Tibial nerve (tissue), 4 donors: ENCODE measurements at places on chromosomes 1 and 21. TPM values are rescaled to one million over a fixed set of nuclear protein-coding genes. Genes with fewer than 3 reads are reported as not detected.

Gene TCHH
- 0.22 TPM for total RNA-seq

Gene NGF
- total RNA-seq = 20.4 TPM

Gene APOBEC4
- not detected for total RNA-seq

DNA sequence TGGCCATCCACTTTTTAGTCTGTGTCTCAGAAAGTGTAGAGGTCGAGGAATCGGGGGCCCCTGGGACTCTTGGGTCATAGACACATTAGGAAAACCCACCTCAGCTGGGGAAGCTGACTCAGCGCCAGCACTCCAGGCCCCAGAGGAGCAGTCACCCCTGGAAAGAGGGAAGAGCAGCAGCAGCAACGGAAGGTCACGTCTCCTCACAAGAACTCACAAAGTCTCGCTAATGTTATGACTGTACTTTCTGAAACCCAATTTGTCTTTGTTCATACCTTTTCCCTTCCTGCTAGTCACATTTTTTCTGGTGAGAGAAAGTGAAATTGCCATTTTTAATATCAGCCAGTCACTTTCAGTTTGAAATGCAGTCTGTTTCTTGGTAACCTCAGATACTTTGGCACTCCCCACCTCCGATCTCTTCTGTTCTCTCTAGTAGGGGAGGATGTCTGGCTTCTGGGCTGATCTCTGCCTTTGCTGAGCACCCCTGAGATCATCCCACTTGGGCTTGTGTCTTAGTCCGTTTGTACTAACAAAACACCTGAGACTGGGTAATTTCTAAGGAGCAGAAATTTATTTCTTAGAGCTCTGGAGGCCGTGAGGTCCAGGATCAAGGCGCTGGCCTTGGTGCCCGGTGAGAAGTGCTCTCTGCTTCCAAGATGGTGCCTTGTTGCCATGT is 6.0 kb upstream of the NLRP3 start:
- no peak for DNase-seq

- DNase-seq = no peak
Observed at GRCh38 chr1:99726818-99727217, 39.6 kb downstream of the FRRS1 start.

DNA sequence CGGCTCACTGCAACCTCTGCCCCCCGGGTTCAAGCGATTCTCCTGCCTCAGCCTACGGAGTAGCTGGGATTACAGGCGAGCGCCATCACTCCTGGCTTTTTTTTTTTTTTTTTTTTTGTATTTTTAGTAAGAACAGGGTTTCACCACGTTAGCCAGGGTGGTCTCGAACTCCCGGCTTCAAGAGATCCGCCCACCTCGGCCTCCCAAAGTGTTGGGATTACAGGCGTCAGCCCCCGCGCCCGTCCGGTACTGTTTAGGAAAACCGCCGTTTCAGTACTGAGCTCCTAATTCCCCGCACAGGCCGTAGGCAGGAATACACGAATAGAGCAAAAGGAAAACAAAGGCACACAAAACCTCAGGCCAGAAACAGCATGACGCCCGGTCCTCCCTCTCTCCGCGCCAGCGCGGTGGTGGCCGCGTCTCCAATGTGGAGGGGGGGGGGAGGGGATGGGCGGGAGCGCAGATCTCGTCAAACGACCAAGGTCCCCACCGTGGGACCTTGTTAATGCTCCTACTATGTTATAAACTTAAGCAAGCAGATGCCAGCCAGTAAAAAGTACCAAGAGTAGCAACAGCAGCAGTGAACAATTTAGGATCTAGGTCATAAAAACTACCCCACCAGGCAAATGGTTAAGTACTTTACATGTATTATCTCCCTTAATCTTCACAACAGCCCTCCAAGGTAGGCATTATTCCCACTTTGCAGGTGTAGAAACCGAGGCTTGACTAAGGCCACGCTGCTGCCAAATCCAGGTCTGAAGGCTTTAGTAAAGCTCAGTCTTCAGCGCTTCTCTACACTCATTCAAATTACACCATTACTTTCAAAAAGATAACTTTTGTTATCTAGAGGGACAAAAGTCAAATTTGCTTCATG is 648 bp upstream of the ADAR start:
- peak; percentile 25 for DNase-seq
